ENCODE measurements at places on chromosomes 3 and 15.

DNA sequence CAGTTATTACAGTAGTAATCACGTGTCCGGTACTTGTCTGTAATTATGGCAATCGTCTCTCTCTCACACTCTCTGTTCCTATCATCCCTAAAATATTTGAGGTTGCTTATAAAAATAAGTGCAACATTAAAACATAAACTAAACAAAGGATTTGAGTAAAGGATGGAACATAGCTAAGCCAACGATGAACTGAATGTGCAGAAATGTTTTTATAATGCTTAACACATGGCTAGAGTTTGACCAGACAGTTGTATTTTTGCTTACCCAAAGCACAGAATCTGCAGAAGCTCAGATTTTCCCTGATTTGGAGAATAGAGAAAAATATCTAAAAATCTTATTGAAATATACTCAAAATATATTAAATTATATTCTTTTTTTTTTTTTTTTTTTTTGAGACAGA lies 1030.9 kb downstream of the NAALADL2 start:
- DNase-seq, result no peak

- no peak for DNase-seq
These were observed 43.2 kb downstream of the KLHL25 start for GRCh38 chr15:85751291-85752123.

DNA sequence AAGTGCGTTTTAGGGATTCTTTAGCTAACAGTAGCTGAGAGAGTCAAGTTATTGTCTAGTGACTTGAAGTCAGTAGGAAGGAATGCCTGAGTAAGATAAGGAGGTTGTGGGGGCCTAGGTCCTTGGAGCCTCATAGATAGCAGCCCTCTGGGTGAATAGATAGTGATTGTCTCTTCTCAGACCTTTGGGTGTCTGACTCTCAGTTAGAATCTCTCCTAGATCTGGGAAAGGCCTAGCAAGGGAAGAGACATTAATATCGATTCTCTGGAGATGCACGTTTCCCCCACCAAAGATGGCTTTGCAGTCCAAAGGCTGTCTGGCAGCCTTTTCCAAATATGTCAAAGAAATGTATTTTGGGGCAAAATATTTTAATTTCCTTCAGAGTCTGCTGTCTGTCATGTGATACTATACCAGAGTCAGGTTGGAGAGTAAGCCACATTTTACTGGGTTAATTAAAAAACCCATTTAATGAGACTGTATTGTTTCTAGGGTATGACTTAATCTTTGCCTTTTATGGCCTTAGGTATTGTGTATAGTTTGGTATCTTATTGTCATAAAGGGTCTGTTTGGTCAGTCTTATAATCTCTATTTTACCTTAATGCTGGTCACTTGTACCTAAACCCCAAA lies 92.2 kb downstream of the ST6GAL1 start:
- no peak for DNase-seq

- DNase-seq, result peak; percentile 57
These were observed 59.0 kb downstream of the EPHB3 start for GRCh38 chr3:184620475-184621119.

DNA sequence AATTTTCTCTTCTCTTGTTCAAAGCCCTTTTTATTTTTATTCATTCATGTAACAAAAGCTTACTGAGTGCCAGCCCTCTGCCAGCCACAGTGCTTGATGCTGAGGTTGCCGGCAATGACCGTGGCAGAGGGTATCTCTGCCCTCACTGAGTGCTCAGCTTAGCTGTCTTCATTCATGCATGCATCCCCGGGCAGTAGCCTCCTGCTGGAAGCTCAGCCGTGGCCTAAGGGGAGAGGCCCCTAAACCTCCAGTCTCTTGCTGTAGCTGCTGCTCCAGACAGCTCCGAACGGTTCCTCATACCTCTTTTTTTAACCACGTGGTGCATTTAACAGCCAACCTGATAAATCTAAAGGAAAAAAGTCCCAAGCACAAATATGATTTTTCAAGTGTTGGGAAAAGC lies 34.6 kb upstream of the CCDC66 start:
- no peak for DNase-seq

DNA sequence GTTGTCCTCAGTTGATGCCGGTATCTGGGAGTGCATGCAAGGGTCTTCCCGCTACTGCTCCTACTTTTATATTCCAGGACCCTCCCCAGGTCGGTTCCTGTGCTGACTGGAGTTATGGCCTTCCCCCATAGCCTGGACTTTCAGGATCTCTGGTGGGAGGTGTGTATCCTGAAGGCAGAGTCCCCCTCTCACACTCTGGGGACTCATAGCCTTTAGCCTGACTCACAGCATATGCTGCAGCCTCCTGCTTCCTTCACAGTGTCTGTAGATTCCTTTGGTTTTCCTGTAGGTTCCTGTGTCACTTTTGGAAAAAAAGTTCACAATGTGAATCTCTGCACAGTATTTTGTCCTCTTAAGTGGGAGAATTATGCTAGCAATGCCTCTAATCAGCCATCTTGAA lies 180.6 kb upstream of the RBMS3 start:
- DNase-seq, result peak; percentile 2

DNA sequence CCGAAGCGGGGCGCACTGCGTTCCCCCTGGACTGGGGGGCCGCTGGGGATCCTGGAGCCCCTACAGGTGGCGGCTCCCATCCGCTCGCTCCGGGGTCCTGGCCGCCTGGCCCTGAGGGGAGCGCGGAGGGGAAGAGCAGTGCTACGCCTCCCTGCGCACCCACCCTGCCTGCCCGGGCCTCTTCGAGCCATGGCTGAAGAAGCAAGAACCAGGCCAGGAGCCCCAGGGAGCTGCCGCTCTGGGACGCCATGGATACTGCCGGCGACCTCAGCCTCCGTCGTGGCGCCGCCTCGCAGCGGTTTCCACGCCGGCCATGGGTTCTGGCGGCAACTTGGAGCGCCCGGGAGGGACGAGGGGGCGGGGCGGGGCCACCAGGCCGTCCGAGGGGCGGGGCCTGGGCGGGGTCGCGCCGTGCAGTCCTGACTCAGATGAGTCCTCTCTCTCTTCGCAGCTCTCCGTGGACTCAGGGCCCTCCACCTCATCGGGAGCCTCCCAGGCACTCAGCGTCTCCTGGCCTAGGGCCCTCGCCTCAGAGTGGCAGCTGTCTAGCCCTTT lies 50.9 kb downstream of the MYL3 start:
- peak; percentile 75 for DNase-seq

DNA sequence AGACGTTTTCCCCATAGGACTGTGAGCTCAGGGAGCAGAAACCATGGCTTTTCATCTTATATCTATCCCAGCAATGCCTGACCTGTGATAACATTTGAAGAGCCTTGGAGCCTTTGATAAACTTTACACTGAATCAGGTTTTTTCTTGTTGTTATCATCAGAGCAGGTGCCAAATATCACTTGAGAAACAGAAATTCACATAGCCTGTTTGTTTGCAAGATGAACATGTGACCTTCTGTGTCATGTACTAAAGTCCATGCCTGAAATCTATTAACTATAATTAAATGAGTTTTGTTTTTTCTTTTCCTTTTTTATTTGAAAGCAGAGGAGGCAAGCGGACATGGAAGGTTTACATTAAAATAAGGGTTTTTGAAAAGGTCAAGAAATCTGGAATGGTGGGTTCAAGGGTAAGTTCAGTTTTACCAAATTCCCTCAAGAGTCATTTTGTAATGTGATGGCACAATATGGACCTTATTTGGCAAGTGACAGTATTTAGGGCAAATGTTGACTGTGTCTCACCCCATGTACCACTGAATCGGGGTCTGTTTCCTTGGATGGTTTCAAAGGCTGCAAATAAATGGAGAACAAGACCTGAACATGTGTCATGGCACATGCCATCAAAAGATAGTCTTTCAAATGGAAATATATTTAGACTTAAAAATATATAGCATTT lies 90.7 kb downstream of the NEK10 start:
- no peak for DNase-seq

GRCh38 chr3:194007592-194008337 lies 128.2 kb upstream of the HES1 start:
- no peak for DNase-seq

DNA sequence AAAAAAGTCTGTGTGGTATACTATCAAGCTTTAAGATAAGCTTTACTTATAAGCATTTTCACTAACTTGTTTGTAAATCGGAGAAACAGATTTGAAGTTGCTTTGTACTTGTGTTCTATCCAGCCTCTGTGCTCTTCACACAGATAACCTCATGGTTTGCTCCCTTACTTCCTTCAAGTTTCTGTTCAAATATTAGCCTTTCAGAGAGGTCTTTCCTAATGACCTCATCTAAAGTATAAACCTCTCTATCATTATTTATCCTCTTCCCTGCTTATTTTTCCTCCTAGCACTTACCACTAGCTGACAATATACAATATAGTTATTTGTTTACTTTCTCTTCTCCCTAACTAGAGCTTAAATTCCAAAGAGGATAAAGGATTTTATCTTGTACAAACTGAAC lies 180.0 kb downstream of the CBLB start:
- DNase-seq, result no peak

DNA sequence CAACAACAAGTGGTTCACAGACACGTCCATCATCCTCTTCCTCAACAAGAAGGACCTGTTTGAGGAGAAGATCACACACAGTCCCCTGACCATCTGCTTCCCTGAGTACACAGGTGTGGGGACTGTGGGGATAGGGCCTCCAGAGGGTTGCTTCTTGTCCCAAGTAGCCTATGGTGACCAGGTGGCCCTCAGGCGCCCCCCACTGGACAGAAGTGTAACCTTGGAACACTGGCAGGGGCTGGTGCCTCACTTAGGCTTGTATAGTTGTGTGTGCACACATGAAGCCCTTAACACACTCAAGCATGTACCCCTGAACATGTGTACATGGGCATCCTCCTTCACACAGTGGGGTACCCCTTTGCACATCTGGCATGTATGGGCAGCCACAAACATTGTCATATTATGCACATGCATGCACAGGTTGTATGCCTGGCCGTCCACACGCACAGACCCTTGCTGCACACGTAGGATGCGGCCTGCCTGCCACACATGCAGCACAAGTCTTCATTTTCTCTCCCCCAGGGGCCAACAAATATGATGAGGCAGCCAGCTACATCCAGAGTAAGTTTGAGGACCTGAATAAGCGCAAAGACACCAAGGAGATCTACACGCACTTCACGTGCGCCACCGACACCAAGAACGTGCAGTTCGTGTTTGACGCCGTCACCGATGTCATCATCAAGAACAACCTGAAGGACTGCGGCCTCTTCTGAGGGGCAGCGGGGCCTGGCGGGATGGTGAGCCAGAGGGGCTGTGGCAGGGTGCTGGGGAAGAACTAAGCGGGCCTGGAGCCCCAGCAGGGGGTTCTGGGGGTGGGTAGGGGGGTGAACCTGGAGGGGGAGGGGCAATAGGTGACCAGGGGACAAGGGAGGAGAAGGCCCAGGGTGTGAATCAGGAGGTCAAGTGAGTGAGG lies 11.7 kb upstream of the SEMA3B start:
- no peak for DNase-seq

DNA sequence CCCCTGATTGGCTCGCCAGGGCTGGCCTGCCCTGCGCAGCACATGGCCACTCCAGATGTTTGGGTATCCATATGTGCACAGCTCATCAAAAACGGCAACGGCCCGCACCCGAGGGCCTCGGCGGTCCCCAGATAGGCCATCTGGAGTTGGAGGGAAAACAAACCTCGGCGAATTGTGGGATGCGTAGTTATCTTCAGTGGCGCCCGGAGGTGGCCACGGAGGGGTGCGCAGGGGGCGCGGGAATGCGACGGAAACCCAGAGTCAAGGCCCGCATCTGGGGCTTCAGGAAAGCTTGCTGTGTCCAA lies 156.5 kb downstream of the TLE3 start:
- no peak for DNase-seq

- DNase-seq, result no peak
These were observed 70.4 kb downstream of the RBPMS2 start for GRCh38 chr15:64705006-64705405.

DNA sequence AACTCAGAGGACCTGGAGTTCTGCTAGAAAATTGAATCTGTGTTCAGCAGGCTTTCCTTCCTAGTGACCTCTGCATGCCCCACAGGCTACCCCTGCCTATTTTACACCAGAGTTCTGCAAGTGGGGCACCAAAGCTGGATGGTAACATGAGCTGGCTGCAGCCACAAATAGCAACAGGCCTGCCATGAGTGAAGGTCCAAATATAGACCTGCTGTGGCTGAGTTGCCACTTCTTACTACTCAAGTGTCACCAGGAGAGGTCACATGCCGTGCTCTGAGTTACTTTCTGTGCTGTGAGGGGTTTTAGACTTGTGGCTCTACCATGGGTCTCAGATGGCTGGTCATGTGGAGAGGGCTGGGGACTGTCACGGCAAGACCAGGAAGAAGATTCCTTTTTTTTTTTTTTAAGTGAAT lies at the start of gene FSD2:
FSD2 (minus strand) TSS at position 76 of the 413 bp plus-strand sequence. CDS start 18,679 bp downstream, outside the sequence.
- no peak for DNase-seq

- DNase-seq, result no peak
These were observed 296.6 kb upstream of the CDIN1 start for GRCh38 chr15:36282821-36283220.

DNA sequence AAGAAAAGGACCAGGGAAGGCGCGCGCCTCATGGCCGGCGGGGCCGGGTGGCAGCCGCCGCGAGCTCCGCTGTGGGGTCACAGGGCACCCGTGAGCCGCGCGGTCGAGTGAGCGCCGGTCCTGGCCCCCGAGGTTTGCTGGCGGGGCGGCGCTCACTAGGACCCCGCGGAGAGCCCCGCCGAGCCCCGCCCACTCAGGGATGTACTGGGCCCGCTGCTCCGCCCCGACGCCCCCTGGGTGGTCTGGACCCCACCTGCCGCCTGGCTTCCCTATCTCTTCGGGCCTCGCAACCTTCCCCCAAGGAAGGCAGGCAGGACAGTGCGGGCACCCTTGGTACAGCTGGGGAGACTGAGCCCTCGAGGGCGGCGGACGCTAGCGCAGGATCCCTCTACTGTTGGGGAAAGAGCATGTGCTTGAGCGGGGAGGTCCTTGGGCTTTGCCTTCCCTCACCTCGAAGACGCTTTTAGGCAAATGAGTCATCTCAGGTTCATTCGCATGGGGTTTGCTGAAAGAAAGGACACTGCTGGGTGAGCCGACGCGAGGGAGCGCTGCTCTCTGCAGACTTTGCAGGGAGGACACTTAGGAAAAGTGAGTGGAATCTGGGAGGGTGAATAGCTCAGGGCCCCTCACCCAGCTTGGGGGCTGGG lies at the start of gene CHRNB4:
CHRNB4 (minus strand) TSS at position 109 of the 647 bp plus-strand sequence; CDS start at position 32, 77 bp downstream.
- DNase-seq, result no peak

DNA sequence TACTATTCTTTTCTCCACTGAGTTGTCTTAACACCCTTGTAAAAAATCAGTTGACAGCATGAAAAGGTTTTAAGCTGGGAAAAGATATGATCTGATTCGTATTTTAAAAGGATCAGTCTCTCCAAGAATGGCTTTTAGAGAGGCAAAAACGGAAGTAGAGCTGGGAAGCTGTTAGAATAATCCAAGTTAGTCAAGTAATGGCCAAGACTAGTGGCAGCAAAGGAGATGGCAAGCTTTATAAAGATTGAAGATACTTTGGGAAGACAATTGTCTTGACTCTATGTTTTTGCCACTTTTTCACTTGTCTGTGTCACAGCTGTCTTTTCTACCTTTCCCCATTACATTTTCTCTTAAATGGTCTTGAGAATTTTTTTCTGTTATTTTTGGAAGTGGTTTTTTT lies 243.5 kb upstream of the MANF start:
- DNase-seq, result no peak

DNA sequence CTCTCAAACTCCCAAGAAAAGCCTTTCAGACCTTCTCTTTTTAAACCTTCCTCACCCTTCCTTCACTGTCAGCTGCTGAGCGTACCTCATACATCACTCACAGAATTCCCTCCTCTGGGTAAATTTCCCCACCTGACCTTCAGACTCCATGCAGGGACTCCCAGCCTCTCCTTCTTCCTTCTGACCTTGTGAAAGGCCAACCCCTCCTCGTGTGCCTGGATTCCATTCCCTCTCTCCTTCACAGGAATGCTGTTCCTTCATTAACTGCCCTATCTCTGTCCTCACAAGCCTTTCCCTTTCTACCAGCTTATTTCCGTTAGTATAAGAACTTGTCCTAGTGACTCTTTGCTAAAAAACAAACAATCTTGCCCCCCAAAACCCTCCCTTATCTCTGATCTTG lies 69.7 kb upstream of the MME start:
- DNase-seq, result no peak

Measured in EL (cell line).